ENCODE measurements at places on chromosomes 4 and X.

DNA sequence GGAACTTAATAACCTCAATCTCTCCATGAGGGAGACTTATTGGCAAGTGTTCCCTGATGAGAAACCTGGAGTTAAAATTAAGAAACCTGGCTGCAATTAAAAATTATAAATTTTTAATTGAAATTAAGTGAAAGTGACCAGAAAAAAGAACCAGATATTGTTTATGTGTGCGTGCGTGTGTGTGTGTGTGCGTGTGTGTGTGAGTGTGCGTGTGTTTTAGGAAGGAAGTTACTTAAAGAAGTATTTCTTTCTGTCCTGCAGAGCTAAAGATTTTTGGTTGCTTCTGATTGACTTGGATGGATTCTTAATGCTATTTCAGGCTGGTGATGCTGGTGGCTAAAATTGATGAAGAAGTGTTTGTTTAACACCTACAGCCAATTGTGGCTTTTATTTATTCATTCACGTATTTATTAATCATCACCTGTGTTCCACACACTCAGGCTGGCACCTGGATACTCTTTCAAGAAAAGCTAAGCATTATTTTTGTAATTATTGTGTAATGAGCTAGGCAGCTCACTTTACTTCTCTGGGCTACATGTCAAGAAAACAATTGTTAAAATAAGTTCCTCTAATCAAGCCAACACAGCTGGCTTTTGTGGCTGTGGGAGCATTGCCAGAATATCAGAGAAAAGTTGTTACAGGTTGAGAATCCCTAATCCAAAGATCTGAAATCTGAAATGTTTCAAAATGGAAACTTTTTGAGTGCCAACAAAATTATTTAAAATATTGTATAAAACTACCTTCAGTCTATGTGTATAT is 68.5 kb downstream of the CEP44 start:
- DNase-seq, result no peak

DNA sequence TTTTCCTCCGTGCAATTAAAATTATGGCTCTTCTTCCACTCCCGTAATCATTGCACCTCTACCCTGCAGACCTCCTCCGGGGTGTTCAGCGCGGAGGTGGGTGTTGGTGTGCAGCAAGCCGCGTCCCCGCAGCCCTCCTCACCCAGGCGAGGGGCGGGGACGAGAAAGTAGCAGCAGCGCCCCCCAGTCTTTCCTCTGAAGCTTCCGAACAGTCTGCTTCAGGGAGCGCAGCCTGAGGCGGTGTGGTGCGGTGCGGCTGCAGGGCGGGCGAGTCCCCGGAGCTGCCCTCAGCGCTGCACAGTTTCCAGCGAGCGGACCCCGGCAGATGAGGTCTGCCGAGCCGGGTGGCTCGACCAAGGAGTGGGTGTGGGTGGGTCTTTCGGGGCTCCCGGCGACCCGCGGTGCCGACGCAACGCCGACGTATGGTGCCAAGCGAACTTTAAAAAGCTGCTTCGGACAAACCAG is at the start of gene FRAS1:
Gene FRAS1 (plus strand): TSS at position 189 of the 465 bp plus-strand sequence. CDS start 687 bp downstream, outside the sequence.
- DNase-seq, result no peak

- DNase-seq, result no peak
These were observed 68.0 kb upstream of the GRID2 start for GRCh38 chr4:92235731-92236130.

DNA sequence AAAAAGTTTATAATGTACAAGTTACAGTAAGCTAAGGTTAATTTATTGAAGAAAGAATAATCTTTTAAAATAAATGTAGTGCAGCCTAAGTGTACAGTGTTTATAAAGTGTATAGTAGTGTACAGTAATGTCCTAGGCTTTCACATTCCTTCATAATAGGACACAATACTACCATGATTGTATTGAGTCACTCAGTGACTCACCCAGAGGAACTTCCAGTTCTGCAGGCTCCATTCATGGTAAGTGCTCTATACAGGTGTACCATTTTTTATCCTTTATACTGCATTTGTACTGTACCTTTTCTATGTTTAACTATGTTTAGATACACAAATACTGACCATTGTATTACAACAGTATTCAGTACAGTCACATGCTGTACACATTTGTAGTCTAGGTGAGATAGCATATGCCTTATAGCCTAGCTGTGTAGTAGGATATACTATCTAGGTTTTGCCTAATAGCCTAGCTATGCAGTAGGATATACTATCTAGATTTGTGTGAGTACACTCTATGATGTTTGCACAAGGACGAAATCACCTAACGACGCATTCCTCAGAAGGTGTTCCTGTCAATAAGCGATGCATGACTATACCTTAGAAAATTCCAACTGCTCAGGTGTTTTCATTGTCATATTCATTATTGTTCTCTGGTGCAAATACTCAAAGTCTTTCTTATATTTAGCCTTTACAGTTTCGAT is 5.5 kb upstream of the TMEM255A start:
- no peak for DNase-seq

GRCh38 chrX:20685652-20686051 is 418.9 kb upstream of the RPS6KA3 start:
- DNase-seq, result no peak
